ENCODE measurements at places on chromosomes 6 and 20.
A peak's percentile ranks its signal among the peaks of the same experiment; 100 is the strongest.

DNA sequence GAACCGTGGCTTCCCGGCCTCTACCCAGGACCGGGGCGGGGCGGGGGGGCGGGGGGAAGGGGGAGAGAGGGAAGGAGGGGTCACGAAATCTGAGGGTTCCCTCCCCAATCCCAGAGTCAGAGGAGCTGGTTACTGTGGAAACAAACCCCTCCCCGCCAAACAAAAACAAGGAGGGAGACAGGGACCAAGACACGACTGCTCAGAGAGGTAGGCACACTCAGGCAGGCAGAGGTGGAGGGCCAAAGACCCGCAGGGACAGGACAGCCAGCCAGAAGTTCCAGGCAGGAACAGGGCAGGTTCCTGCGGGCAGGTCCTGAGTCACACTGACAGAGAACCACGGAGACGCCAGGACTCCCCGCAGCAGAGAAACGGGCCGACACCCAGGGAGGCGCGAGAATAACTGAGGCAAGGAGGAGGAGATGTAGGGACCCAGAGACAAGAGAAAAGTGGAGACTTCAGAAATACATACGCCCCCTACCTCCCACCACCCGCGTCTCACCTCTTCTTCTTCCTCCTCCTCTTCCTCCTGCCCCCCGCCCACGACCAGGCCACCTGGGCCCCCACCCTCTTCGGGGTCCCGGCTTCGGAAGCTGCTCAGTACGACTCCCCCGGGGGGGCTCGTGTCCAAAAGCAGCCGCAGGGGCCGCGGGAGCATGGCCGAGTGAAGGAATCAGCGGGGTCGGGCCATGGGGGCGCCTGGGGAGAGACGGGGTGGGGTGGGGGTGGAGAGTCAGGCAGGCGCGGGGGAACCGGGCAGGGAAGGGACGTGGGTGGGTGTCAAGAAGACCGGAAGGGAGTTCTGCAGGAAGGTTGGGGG, 578 bp downstream of the RGL2 start:
- peak; percentile 82 for DNase-seq

DNA sequence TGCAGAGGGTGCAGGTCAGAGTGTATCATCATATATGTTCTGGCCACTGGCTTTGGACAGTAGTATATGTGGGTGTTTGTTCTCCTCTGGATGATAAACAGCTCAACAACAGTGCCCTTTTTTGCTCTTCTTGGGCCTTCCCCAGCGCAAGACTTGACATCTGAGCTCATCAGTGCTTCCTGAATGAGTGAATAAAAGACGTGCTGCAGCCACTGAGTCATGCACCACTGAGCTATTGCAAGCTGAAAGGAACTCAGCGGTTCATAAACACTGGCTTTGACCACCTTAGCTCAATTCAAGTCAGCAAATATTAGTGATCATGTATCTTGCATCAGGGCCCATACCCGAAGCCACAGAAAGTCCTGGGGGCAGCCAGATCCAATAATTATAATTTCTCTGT, 105.3 kb upstream of the KCNG1 start:
- DNase-seq = peak; percentile 82

GRCh38 chr6:13624871-13625288, 9.7 kb downstream of the NOL7 start:
- peak; percentile 26 for DNase-seq

- DNase-seq = no peak
Measured at GRCh38 chr6:168600381-168600780, 159.4 kb downstream of the SMOC2 start.

GRCh38 chr6:6366803-6367202, 46.3 kb upstream of the F13A1 start:
- DNase-seq = no peak

- DNase-seq = no peak
Measured at GRCh38 chr6:157732416-157733161, 90.5 kb upstream of the SNX9 start.

DNA sequence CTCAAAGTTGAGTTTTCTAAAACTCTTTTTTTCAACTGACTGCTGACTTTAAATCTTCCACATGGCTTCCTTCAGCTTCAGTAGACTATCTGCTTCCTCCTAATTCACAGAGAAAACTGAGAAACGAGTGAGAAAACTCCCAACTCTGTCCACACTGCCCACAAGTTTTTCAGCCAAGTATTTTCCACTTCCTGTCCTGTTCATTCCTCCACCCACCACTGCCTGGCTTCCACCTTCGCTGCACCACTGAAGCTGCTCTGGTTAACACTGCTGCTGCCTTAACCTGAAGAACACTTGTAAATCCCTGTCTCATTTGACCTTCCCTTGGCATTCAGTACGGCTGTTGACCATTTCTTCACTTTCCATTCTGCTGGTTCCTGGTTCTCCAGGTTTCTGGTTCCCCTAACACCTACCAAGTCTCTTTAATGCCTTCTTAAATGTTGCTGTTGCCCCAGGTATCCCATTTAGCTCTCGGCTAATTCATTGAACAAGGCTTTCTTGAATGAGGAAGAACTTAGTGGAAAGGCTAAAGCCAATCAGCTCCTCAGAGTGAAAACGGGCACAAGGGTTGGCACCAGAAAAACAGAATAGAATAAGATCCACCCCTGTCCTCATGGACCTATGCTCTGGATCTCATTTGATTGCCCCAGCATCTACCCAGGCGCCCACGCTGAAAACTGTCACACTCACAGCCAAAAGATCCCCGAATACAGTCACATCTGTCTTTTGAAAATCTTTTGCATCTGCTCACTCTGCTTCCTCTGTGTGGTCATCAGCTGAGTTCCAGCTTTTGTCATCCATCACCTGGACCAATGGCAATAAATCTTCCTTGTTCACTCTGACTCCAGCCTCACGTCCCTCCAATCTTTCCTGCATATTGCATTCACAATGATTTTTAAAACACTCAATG, 104.4 kb upstream of the TAB2 start:
- DNase-seq = no peak

DNA sequence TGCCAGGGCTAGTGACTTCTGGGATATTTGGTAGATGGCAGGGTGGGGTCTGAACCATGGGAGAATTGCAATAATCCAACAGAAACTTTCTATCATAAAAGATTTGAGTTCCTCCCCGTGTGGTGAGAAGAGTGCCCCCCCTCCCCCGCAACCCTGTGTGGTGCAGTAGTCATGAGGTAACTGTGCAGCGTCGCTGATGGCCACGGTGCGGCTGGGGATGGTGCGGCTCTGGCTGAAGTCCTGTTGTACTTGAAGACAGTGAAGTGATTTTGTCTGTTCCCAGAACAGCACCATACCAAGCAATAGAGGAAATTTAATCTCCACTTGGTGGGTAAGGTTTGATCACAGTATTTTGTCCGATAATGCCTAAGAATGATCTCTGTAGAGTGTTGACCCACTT, 654.8 kb upstream of the POU3F2 start:
- DNase-seq = no peak
